NCI-H82 (cell line): ENCODE measurements at places on chromosomes 13 and 19.
A peak's percentile ranks its signal among the peaks of the same experiment; 100 is the strongest.

- DNase-seq, result no peak
Observed at GRCh38 chr13:79547211-79548195, 66.5 kb downstream of the NDFIP2 start.

- no peak for DNase-seq
Observed at GRCh38 chr13:23695711-23696464, 125.7 kb downstream of the TNFRSF19 start.

GRCh38 chr13:112960706-112961105, 8.3 kb upstream of the MCF2L start:
- DNase-seq, result no peak

DNA sequence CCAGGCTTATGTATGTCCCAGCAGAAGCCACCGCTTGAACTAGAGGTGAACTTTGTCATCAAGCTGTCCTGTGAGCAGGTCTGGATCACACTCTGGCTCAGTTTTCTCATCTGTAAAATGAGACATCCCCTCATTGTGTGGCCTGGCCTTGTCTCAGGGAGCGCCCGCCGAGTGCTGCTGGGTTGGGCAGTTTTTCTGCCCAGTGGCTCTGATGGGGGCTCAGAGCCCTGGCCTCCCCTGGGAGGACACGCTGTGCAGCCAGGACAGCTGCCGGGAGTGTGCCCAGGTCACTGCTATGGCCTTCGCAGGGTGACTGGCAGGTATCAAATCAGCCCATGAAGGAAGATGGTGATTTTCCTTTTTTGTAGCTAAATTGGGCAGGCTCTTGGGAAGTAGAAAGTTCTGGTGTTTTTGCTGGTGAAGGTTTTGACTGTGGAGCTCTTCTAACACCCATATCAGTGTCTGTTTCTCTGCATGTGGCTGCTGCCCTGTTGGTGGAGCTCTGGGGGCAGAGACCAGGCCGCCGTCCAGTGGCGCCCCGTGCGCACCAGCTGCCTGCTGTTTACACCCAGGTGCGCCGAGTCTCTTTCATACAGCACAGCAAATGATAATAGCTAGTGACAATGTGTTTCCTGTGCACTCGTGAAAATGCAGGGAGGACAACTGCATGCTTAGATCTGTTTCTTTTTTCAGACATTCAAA, 40.8 kb downstream of the SLC7A9 start:
- DNase-seq, result no peak

DNA sequence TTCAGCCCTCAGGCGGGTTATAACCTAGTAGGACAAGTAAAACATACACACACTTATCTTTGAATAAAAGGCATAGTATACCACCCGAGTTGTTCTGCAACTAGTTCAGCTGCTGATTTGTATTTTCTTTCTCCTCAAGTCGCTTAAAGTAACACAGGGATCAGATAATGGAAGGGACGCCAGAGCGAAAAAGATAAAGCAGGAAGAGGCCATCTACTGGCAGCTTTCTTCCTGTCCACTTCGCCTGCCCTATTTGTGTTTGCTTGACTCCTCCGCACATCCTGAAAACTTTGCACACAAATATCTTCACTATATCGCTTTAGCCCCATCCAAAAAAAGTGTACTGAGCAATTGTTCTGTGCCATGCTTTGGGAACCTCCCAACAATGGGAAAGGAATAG, 238.0 kb upstream of the SOX21 start:
- DNase-seq, result peak; percentile 46
